ENCODE measurements at places on chromosomes 7 and 10. TPM values are rescaled to one million over a fixed set of nuclear protein-coding genes. Genes with fewer than 3 reads are reported as not detected.
A peak's percentile ranks its signal among the peaks of the same experiment; 100 is the strongest.

PTPN20 gene
- total RNA-seq: not detected

PPP1R3C gene
- total RNA-seq: 16.0 TPM

GRCh38 chr10:124239696-124240095, 146.3 kb upstream of the CHST15 start:
- DNase-seq: no peak

GRCh38 chr7:92685136-92686042, 95.2 kb upstream of the FAM133B start:
- DNase-seq: no peak

ASAH2B gene
- total RNA-seq: 0.64 TPM

MYL10 gene
- not detected for total RNA-seq

GRCh38 chr10:91354166-91355075, 55.7 kb upstream of the HECTD2 start:
- DNase-seq: no peak

DNA sequence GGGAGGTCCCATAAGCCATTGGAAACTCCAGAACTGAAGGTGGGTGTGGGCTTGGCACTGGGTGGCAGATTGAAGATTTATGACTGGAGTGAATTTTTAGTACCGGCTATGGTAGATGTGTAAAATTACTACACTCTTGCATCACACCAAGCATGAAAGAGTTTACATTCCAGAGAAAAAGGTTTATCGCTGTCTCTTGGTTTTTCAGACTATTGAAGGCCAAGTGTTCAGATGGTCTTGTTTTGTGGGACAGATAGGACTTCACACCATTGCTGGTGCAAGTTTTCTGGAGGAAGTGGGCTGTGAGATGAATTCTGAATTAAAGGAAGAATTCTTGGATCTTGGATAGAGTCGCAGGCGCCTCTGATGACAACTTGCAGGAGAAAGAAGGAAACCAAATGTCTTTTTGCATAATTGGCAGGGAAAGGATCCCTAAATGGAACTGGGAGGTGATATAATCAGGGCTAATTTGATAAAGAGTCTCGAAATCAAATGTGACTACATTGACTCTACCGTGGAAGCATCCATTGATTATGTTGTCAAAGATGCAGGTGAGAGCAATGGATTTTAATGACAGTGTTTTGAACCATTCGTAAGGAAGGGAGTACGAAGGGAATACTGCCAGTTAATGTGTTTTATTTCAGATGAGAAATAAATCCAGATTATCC, 14.2 kb upstream of the NMT2 start:
- no peak for DNase-seq

TAS2R40 gene
- not detected for total RNA-seq

- DNase-seq: peak; percentile 37
These were observed 85.0 kb downstream of the BTRC start for GRCh38 chr10:101438881-101439391.

CALCR gene
- total RNA-seq: not detected

ADAM8 gene
- total RNA-seq: 1.5 TPM

GRCh38 chr7:45184326-45185027, 26.9 kb downstream of the RAMP3 start:
- DNase-seq: no peak

DNA sequence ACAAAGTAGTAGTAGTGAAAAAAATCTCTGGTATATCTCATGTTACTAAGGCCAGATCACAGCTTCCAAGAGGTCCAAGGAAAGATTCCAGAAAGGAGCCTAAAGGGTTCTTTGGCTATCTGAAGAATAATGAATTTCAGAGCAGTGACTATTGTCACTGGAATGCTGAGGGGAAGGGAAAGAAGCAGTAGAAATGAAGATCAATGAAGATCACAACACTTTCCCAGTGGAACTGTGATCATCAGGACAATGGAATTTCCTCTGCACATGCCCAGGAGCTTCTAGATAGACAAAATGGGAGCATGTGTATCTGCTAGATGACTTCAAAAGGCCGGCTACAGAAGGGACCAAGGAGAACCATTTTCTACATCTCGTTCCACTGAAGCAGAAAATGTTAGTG, 219.5 kb upstream of the PHYHIPL start:
- DNase-seq: no peak

GRCh38 chr7:117098457-117098856, 145.2 kb downstream of the ST7 start:
- DNase-seq: peak; percentile 60

KCNH2 gene
- not detected for total RNA-seq

- DNase-seq: peak; percentile 72
These were observed 302.4 kb upstream of the NFE2L3 start for GRCh38 chr7:25849500-25850184.

DNAJC12 gene
- total RNA-seq: not detected

DNA sequence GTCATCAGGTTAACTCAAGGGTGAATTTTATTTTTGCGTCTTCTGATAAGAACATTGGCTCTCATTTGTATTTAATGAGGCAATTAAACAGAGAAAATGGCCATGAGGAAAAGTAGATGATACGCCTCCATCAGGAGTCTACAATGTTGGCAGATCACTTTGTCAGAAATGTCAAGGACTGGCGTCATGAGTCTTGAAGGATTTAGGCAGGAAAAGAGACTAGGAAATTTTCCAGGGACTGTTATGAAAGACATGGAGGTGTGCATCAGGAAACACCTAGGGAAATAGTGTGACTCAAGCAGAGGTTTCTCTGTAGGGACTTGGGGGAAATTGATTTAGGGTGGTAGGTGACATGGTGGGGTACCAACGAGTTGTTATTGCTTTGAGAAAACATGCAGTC, 53.4 kb upstream of the SLC35B4 start:
- DNase-seq: no peak
